Breast epithelium (tissue), 4 donors: ENCODE measurements at places on chromosomes 5 and 9.

DNA sequence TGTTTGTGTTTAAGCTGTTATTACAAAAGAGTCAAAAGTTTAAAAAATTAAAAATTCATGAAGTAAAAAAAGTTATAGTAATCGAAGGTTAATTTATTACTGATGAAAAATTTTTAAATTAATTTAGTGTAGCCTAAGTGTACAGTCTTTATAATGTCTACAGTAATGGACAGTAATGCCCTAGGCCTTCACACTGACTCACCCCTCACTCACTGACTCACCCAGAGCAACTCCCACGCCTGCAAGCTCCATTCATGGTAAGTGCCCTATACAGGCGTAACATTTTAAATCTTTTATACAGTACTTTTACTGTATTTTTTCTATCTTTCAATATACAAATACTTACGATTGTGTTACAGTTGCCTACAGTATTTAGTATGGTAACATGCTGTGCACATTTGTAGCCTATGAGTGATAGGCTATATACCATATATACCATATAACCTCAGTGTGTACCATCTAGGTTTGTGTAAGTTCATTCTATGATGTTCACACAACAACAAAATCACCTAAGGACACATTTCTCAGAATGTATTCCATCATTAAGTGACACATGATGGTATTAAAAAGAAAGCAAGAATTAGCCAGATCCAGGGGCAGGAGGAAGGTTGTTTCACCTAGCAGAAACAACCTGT lies 40.1 kb downstream of the DCAF10 start:
- DNase-seq, result no peak

DNA sequence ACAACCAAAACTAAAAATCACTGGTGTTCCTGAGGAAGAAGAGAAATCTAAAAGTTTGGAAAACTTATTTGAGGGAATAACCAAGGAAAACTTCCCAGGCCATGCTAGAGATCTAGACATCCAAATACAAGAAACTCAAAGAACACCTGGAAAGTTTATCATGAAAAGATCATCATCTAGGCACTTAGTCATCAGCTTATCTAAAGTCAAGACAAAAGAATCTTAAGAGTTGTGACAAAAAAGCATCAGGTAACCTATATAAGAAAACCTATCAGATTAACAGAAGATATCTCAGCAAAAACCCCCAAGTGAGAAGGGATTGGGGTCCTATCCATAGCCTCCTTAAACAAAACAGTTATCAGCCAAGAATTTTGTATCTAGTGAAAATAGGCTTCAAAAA lies 17.1 kb upstream of the SPEF2 start:
- DNase-seq, result no peak

DNA sequence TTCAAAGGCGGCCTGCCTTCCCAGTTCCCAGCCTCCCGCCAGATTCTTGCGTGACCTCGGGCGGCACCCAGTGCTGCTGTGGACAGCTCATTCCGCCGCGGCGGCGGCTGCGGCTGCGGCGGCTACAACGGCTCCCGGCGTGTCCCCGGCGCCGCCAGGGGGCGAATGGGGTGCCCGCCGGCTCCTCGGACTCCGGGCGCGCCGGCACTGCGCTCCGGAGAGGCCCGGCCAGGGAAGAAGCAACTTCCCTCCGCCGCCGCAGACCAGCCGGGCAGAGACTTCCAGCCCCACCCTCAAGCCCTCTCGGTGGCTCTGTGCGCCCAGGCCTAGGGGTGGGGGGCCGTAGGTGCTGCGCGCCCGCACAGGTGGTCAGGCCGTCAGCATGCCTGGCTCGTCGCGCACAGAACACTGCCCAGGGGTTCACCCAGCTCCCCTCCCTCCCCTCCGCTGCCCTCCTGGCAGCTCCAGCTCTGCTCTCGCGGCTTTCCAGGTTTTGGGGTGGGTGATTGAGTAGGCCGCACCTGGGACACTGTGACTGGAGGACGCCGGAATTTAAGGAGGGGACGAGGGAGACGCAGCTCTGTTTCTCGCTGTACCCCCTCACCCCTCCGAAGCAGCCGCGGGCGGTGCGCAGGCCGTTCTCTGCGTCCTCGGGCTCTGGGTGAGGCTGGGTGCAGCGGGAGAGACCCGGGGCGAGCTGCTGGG lies 20.2 kb downstream of the IGIP start:
- no peak for DNase-seq

DNA sequence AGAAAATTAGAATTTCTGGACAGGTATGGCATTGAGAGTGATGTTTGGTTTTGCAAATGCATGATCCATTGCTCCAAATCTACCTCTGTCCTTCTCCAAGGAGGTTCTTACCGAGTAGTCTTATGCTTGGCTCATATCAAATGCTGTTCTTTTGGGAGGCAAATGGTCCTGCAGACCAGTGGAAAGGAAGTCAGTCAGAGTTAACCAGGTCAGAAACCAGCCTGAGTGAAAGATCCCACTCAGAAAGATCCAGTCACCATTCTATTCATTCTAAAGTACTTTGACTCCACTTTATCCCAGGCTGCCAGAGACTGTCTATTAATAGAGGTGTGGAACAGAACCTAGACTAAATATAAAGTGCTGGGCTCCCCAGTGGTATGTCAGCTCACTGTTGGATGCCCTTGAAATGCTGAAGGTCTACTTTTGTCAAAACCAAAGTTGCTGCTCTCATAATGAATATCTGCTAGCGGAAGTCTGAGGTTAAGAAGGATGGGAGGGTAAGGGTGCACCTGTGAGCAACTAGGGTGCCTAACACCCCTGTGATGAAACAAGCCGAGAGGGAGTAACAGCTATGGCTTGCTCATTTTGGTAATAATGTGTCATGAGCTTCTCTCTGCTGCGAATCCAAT lies 302.2 kb downstream of the ZNF608 start:
- no peak for DNase-seq

DNA sequence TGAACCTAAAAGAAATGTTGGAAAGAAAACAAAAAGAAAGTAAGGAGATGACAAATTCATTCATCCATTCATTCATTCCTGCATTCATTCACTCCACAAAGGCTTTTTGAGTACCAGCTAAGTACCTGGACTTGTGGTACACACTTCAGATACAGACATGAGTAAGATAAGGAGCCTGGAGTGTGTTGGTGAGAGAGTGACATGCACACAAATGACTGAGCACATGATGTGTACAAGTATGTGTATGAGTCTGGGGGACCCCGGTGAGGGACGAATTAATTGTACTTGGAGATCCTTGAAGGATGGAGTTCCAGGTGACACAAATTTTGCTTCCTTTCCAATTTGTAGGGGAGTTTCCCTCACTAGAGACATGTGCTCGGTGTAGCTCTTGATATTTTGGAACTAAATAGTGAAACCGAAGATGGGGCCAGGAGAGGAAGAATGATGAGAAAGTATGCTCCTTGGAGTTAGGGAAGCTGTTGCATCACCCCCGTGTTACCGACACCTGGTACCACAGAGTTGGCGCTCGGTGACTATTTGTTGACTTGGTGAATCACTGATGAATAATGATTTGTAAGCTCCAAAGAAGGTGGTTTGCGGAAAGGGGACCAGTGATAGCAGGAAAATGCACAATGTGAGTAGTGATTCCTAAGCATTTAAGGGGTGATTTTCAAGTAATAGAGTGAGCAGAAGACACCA lies 509.8 kb downstream of the CCDC171 start:
- DNase-seq, result no peak

GRCh38 chr5:142095651-142096330 lies 12.8 kb upstream of the NDFIP1 start:
- DNase-seq, result no peak

GRCh38 chr5:55066277-55066676 lies 36.2 kb upstream of the GZMA start:
- no peak for DNase-seq

- DNase-seq, result no peak
Measured at GRCh38 chr5:90803876-90804275, 245.3 kb downstream of the ADGRV1 start.

GRCh38 chr5:147063943-147064342 lies 170.9 kb upstream of the STK32A start:
- no peak for DNase-seq

DNA sequence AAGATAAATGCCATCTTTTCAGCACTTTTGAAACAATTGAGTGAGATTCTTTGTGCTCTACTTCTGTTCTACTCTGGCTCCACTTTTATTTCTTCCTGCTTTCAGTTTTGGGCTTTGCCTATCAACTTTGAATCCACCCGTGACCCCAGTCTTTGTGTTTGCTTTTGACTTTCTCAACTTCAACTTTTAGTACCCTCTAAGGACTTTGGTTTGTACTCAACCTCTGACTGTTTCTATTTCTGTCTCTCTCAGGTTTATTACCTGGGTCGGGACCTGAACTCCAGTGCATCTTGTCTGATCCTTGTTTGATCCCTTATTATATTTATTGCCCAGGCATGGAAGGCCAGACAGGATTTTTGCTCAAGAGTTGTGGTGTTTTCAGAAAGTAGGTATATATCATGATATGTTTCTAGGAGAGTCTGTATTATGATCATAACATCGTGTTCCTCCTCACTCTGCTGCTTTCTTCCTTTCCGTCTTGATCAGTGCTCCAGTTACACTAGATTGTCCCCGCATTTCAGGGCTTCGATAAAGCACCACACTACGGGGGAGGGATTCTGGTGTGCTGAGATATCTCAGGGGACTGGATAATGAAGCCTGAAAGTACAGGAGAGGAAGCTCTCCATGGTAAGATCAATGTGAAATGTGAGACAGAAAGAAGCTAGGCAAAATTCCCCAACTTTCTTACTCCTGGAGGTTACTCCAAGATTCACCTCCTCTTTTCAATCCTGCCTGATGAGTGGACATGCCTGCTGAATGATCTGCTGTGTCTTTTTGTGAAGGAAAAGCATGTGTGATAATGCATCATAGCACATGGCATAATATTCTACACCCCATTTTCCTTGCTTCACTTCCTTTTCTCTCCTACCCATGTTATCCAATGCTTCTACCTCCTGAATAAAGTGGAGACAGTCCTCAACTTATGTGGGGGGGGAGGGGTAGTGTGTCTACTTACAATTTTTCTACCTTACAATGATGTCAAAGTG lies 155.5 kb upstream of the GRIN3A start:
- no peak for DNase-seq

GRCh38 chr9:94703488-94704140 lies 22.9 kb upstream of the AOPEP start:
- DNase-seq, result no peak

- no peak for DNase-seq
Measured at GRCh38 chr5:149580808-149581191, 498 bp upstream of the ARHGEF37 start.

GRCh38 chr9:114613919-114614318 lies 2.8 kb downstream of the TMEM268 start:
- no peak for DNase-seq

DNA sequence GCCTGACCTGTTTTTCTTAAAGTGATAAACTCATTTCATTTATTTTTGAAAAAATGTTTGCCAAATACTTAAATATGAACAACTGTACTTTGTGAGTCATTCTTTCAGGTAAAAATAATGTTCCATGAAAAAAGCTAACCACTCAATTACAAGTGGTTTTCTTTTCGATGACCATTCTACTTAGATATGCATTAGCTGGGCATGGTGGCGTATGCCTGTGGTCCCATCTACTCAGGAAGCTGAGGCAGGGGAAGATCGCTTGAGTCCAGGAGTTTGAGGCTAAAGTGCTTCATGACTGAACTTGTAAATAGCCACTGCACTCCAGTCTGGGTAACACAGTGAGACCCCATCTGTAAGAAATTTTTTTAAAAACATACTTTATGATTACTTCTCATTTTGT lies 4.0 kb upstream of the WDR70 start:
- no peak for DNase-seq

- no peak for DNase-seq
Measured at GRCh38 chr9:9016597-9016996, 1217.0 kb upstream of the DMAC1 start.

- DNase-seq, result no peak
Measured at GRCh38 chr5:5794118-5794560, 371.7 kb downstream of the ICE1 start.
